Activated naive CD4-positive, alpha-beta T cell (primary cell): ENCODE measurements at places on chromosomes 2 and 18.

DNA sequence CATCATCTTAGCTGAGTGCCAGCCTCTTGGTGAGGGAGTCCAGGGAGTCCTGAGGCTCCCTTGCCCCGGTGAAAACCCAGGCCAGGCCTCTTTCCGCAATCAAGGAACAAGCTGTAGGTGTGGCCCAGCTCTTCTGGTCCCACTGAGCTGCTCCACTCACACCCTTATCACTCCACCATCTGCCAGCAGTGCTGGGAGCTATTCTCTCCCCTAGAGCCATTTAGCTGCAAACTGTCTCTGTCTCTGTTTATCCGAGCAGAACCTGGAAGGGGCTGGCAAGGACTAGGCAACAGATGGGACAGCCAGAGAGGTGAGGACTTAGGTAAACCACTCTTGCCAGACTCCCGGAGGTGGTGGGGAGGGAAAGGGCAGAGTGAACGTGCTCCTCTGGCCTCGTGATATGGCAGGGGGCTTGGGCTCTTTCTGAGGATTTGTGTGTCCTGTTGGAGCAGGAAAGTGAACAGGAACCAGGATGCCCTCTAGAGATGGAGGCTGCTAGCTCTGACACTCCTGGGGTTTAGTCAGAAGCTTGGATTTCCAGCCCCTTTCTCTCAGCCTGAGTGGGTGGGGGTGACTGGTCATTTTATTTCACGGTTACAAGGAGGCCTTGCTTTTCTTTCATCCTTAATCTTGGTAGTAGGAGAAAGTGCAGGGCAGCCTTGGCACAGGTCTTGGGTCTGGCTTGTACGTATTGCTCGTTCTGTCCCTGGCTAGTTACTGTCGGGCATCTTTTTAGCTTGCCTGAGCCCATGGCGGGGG, 19.6 kb downstream of the B3GNT2 start:
- no peak for DNase-seq

- DNase-seq = no peak
Observed at GRCh38 chr2:132979339-132980093, 309.5 kb upstream of the LYPD1 start.

- no peak for DNase-seq
Observed at GRCh38 chr18:24031916-24032315, 17.4 kb downstream of the TTC39C start.

DNA sequence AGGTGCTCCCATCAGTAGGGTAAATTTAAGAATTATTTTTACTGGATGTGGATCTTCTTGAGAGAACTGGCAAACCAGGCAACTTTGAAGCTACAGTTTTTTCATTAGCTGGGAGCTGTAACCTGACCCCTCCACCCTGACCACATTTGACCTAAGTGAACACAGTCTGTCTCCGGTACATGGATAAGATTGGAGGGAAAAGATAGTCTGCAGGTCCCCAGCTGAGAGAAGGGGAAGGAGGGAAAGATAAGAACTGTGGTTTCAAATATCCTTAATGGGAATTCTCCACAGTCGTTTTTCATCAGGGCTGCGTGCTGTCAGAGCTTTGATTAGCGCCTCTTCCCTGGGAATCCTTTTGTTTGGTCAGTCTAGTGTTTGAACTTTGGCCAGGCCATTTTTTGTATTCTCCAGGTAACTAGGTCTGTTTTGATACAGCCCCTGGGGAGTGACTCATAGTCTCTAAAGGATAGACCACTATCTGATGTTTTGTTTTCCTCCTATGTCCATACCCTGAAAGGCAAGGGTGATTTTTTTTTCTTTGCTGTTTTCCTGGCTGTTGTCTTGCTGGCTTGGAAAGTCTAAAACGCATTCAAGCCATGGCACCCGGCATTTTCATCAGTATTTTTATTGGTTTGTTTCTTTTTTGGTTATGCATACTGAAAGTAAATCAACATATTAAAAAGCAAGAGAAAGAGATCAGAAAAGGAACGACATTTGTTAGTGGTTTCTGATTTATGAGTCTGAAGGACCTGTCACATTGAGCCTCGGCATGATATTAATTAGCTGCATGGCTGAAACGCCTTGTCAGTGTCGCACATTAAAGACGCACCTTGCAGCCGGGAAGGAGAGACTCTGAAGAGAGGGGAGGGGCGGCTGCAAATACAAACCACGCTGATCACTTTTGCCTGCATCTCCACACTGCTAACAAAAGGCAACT, 183.4 kb upstream of the FN1 start:
- DNase-seq = no peak

DNA sequence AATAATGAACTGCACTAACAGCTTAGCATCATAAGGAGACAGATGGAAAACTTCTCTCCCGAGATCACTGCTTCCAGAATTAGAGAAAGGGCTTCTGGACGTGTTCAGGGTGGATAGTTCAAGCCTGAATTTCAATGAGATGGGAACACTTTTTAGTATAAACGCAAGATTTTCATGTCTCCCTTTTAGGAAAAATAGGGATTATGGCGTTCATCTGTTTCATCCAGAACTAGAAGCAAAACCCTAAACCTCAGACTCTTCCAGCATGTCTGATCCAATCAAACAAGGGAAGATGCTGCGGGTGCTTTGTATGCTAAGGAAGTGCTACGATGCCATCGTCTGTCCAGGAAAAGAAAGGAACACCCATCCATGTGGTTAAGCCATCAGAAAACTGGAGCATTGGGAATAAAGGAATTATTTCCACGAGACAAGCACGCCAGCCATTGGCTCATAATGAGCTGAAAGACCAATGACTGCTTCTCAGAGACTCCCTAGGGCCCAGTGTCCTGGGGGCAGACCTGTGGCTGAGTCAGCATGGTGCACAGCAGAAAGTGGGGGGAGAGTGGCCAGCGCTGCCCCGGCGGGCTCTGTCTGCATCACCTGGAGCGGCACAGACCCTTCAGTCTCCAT, 65.9 kb upstream of the AFF3 start:
- DNase-seq = no peak
